ENCODE measurements at places on chromosomes 1 and 21. TPM values are rescaled to one million over a fixed set of nuclear protein-coding genes. Genes with fewer than 3 reads are reported as not detected.

The TEX38 gene
- total RNA-seq = not detected

GRCh38 chr1:151720974-151721787 is at the start of gene RIIAD1:
Gene RIIAD1, plus strand, starts transcription at chr1:151721522. Its CDS starts 15 bp downstream, at chr1:151721537.
- peak within 1 kb of the TSS; percentile 61 for H3K4me3 ChIP-seq
- peaks cover 7% of the 10 kb centered on the region for H3K4me1 ChIP-seq

The TTLL7 gene
- 31.4 TPM for total RNA-seq

The KCNC4 gene
- total RNA-seq = 15.4 TPM

- peaks cover 2% of the 10 kb centered on the region for H3K27me3 ChIP-seq
- no peaks in the 10 kb centered on the region for H3K4me1 ChIP-seq
- no peak for DNase-seq
- H3K27ac ChIP-seq = no peak overlapping the region
These were observed 267.7 kb downstream of the PRDM2 start for GRCh38 chr1:13967707-13968106.

DNA sequence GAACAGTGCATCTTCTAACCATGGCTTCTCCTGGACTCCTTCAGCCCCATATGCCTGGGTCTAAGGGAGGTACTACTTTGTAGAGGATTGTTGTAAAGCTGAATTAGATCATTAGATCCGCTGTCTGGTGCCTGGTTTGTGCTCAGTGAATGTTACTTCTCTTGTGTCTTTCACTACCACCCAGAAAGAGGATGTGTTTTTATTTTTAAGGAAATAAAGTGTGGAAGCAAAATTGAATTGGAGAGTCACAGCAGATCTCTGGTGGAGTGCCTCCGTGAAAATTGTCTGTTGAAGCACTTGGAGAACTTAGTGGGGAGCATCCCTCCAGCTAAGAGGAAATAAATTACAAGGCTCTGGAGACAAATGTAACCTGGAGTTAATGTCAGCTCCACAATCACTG is 101.8 kb upstream of the ARTN start:
- H3K4me1 ChIP-seq = peaks cover 28% of the 10 kb centered on the region
- H3K27me3 ChIP-seq = no peaks in the 10 kb centered on the region
- H3K36me3 ChIP-seq = 0 out of 2 replicates have a peak, but pooled peaks cover under 1% of the 10 kb centered on the region

GRCh38 chr1:235999259-235999925 is 65.5 kb downstream of the NID1 start:
- 0 out of 2 replicates have a peak, but pooled peaks cover 2% of the 10 kb centered on the region for H3K4me1 ChIP-seq
- no peaks in the 10 kb centered on the region for H3K27me3 ChIP-seq
- peak; percentile 43 for DNase-seq
- no peak overlapping the region for H3K27ac ChIP-seq

DNA sequence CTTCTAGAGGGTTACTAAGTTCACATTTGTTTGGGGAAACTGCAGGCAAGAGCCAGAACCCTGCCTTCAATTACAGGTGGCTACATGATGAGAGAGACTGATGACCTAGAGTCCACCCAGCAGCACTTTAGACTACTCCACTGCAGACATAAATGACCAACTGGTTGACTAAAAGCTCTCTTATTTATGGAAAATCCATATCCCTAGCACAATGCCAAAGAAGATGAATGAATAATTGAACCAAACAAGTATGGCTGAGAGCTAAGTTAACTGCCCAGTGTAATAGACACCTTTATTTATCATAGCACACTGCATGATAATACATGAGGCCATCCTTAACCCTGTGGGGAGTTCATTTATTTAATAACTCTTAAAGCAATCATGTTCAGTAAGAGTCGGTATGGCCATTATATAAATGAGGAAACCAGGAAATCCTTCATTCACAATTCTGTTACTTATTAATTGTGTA is 60.4 kb downstream of the IL12RB2 start:
- H3K4me1 ChIP-seq = no peaks in the 10 kb centered on the region
- no peaks in the 10 kb centered on the region for H3K27me3 ChIP-seq
- H3K4me3 ChIP-seq = no peak overlapping the region

GRCh38 chr1:201810466-201811216 is 18.3 kb upstream of the IPO9 start:
- DNase-seq = no peak
- H3K27ac ChIP-seq = no peak overlapping the region
- no peak overlapping the region for H3K4me3 ChIP-seq
- no peaks in the 10 kb centered on the region for H3K4me1 ChIP-seq
- no peaks in the 10 kb centered on the region for H3K27me3 ChIP-seq
- H3K36me3 ChIP-seq = no peaks in the 10 kb centered on the region

The CDA gene
- total RNA-seq = 0.62 TPM

The KRTAP13-2 gene
- total RNA-seq = not detected

DNA sequence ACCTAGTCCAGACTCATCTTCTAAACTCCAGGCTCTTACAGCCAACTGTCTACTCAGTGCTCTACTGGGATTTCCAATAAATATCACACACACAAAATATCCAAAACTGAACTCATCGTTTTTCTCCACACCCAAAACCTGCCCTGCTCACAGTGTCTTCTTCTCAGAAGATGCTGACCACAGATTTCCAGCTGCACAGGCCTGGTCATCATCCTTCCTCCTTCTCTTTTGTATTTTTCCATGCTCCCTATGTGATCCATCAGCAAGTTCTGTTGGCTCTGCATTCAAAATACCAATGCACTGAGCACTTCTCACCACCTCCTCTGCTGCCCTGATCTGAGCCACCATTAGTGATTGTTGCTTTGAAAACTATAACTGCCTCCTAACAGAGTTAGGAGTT is 159.5 kb upstream of the KAZN start:
- H3K4me3 ChIP-seq = no peak overlapping the region
- DNase-seq = no peak
- no peaks in the 10 kb centered on the region for H3K27me3 ChIP-seq
- no peak overlapping the region for H3K27ac ChIP-seq
- H3K36me3 ChIP-seq = no peaks in the 10 kb centered on the region
- H3K4me1 ChIP-seq = no peaks in the 10 kb centered on the region

The TPTE gene
- not detected for total RNA-seq

GRCh38 chr1:167100730-167101129 is 6.9 kb downstream of the STYXL2 start:
- DNase-seq = no peak
- H3K4me3 ChIP-seq = no peak overlapping the region
- peaks cover 2% of the 10 kb centered on the region for H3K27me3 ChIP-seq
- H3K36me3 ChIP-seq = no peaks in the 10 kb centered on the region

GRCh38 chr1:223266632-223267172 is 97.3 kb downstream of the SUSD4 start:
- peaks cover 23% of the 10 kb centered on the region for H3K27me3 ChIP-seq
- DNase-seq = no peak
- no peaks in the 10 kb centered on the region for H3K36me3 ChIP-seq
- H3K4me1 ChIP-seq = no peaks in the 10 kb centered on the region

The CLDN17 gene
- total RNA-seq = not detected

The FCGR2B gene
- total RNA-seq = 0.15 TPM

DNA sequence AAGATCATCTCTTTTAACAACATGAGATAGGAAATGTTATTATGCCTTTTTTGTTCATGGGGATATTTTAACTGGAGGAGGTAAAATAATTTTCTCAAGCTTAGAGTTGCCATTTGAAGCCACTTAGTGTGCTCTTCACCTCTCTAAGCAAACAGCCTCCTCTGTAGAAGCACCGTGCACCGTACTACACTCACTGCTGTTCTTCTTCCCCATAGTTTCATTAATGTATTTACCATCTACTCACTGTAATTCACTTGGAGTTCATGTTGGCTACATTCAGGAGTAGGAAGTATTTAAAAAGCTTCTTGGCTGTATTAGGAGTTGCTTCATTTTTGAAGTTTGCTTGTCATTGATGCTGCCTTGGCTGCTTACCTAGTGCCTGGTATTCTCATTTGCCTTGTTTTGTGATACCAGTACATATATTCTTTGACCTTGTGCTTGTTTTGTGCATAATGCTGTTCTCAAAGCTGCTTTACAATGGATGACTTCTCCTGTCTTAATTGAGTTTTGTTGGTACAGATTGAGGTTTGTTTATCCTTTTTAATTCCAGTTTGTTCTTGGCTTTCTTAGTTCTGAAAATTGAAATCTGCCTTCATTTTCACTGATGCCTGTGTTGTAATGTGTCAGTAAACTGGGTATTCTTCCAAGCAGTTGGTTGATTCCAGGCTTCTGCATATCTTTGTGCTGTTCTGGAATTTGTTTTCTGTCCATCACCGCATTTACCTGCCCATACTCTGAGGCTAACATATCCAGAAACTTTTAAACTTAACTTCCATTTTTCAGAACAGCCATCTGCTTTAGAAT is 240.4 kb downstream of the HMCN1 start:
- H3K27ac ChIP-seq = no peak overlapping the region
- H3K36me3 ChIP-seq = no peaks in the 10 kb centered on the region
- DNase-seq = no peak
- H3K4me1 ChIP-seq = no peaks in the 10 kb centered on the region
- no peak overlapping the region for H3K4me3 ChIP-seq
- H3K27me3 ChIP-seq = no peaks in the 10 kb centered on the region

DNA sequence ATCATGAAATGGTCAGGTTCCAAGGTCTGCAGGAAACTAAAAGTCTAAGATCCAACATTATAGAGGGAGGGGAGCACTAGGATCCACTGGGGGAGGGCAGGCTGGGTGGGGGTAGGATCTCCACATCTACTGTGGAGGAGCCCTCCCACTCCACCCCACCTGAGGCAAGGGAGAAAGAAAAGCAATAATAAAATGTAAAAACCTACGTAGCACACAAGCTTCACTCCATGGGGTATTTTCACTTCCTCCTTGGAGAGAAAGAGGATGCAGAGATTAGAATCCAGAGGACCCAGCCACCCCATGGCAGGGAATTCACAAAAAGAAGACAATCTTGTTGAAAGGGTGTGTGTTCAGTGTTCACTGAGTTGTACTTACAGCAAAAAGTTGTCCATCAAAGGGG is 14.4 kb downstream of the SPOCD1 start:
- H3K27me3 ChIP-seq = no peaks in the 10 kb centered on the region
- no peaks in the 10 kb centered on the region for H3K36me3 ChIP-seq
- H3K4me1 ChIP-seq = peaks cover 7% of the 10 kb centered on the region
- no peak overlapping the region for H3K27ac ChIP-seq
- H3K4me3 ChIP-seq = no peak overlapping the region

- H3K4me1 ChIP-seq = no peaks in the 10 kb centered on the region
- no peak overlapping the region for H3K27ac ChIP-seq
- no peaks in the 10 kb centered on the region for H3K36me3 ChIP-seq
- H3K27me3 ChIP-seq = no peaks in the 10 kb centered on the region
- no peak for DNase-seq
- H3K4me3 ChIP-seq = no peak overlapping the region
These were observed 54.4 kb downstream of the NID1 start for GRCh38 chr1:236010443-236010842.

GRCh38 chr1:61253912-61254633 is 171.7 kb downstream of the NFIA start:
- H3K27ac ChIP-seq = no peak overlapping the region
- DNase-seq = no peak
- no peaks in the 10 kb centered on the region for H3K4me1 ChIP-seq
- no peaks in the 10 kb centered on the region for H3K27me3 ChIP-seq

- no peak overlapping the region for H3K4me3 ChIP-seq
- DNase-seq = no peak
- H3K27me3 ChIP-seq = no peaks in the 10 kb centered on the region
- H3K27ac ChIP-seq = no peak overlapping the region
- H3K36me3 ChIP-seq = no peaks in the 10 kb centered on the region
- H3K4me1 ChIP-seq = no peaks in the 10 kb centered on the region
These were observed 4.2 kb upstream of the C1orf174 start for GRCh38 chr1:3904006-3904842.

GRCh38 chr21:19433623-19434022 is 1030.0 kb upstream of the TMPRSS15 start:
- H3K4me3 ChIP-seq = no peak overlapping the region
- no peaks in the 10 kb centered on the region for H3K27me3 ChIP-seq

The CALML6 gene
- total RNA-seq = 1.5 TPM

The PLK3 gene
- 13.7 TPM for total RNA-seq

GRCh38 chr1:201184307-201185122 is 6.1 kb upstream of the IGFN1 start:
- H3K27ac ChIP-seq = no peak overlapping the region
- DNase-seq = no peak
- peaks cover 16% of the 10 kb centered on the region for H3K27me3 ChIP-seq
- H3K36me3 ChIP-seq = no peaks in the 10 kb centered on the region
- H3K4me1 ChIP-seq = no peaks in the 10 kb centered on the region

The SEC16B gene
- total RNA-seq = 0.39 TPM

- no peaks in the 10 kb centered on the region for H3K36me3 ChIP-seq
- no peak overlapping the region for H3K27ac ChIP-seq
- no peak for DNase-seq
These were observed 9.3 kb downstream of the GLIS1 start for GRCh38 chr1:53729456-53730223.

DNA sequence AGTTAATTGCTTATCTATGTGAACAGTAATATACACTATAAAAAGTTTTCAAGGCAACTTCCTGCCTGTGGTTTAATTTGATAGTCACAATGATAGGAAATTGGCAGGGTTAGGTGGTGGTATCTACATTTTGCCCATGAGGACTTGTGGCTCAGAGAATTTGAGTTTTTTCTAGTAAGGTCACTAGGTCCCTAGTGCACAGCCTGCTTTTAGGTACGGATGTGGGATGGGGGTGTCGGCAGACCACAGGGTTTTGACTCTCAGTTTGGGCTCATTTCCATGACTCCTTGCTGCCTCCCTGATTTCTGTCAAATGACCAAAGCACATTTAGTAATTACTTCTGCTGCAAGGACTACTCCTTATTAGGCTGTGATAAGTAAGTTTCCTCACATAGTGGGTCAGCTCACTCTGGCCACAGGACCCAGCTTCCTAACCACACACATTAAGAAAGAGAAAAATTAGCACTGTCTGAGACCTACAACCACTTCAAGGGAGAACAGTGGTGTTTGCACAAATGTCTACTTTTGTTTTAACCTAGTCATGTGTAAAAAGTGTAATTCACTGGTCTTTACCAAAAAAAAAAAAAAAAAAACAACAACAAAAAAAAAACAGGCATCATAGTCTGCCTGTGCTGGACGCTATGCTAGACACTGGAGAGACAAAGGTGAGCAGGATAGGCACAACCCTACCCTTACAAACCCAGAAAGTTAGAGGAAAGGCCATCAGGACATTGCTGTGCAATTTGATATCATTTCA is 43.7 kb downstream of the MRPL39 start:
- no peak overlapping the region for H3K27ac ChIP-seq
- H3K4me3 ChIP-seq = no peak overlapping the region
- H3K36me3 ChIP-seq = no peaks in the 10 kb centered on the region
- no peak for DNase-seq

DNA sequence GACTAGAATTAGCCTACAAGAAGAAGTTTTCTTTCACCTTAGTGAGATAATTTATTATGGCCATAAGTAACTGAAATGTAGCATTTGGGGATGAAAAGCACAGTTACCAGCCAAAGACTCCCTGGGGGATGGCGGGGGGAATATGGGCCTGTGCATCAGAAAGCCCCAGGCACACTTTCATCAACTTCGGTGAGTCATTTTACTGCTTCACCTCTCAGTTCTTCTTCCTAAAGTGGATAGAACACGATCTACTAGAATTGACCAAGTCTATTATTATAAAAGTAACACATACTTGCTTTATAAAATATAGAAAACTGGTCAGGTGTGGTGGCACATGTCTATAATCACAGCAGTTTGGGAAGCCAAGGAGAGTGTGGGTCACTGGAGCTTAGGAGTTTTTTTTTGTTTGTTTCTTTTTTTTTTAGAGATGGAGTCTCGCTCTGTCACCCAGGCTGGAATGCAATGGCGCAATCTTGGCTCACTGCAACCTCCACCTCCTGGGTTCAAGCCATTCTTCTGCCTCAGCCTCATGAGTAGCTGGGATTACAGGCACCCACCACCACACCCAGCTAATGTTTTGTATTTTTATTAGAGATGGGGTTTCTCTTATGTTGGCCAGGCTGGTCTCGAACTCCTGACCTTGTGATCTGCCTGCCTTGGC is 141.8 kb downstream of the ZZZ3 start:
- H3K36me3 ChIP-seq = no peaks in the 10 kb centered on the region
- H3K27ac ChIP-seq = peak overlapping the region; percentile 77
- no peaks in the 10 kb centered on the region for H3K27me3 ChIP-seq
- DNase-seq = no peak

The TDRKH gene
- total RNA-seq = 33.6 TPM

All from Panc1 (cell line).